H1 (cell line): ENCODE measurements at places on chromosomes 11 and 22.
A peak's percentile ranks its signal among the peaks of the same experiment; 100 is the strongest.

GRCh38 chr11:65295571-65296341 is 18.9 kb upstream of the CDC42EP2 start:
- no peak for DNase-seq

- DNase-seq: no peak
These were observed 26.7 kb upstream of the PRSS23 start for GRCh38 chr11:86773513-86774252.

DNA sequence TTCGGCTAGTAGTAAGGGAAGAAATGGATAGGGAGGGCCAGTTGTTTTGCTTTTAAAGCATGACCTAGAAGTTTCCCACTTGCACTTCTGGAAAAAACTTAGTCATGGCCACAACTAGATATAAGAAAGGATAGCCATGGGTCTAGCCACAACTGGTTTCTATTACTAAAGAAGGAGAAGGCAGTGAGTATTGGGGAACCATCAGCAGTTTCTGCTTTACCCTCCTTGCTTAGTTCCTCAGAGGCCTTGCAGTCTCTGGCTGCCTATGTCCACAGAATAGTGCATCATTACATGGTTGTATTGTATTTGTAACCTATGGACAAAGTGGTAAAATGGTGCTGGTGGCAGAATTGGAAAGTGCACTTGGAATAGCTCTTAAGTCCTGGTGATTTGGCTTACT is 35.6 kb downstream of the NXPE1 start:
- DNase-seq: no peak

GRCh38 chr11:73804712-73805111 is 17.0 kb downstream of the MRPL48 start:
- DNase-seq: no peak

DNA sequence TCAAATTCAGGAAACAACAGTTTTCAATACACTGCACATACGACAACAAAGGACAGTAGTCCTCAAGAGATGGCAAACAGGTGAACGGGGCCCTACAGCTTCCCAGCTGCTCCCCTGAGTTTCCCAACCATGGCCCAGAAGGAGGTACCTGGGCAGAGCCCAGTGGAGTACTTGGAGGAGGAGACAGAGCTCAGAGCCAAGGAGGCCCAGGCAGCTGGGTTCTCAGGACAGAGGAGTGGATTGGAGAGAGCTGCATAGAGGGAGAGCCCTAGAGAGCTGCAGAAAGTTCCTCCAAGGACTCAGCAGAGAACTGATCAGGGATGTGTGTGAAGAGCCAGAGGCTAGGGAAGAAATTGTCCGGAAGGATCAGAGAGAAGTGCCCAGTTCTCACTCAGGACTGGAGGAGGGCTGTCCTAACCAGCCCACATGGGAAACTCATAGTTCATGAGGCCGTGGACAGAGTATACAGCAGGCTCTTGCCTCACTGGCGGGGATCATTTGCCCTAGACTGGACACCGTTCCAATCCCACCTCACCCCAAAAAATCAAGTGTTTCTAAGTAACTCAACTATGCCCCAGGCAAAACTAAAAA is 7.6 kb upstream of the ASCL2 start:
- DNase-seq: peak; percentile 47

- no peak for DNase-seq
These were observed 48.8 kb downstream of the CWF19L2 start for GRCh38 chr11:107408762-107409211.

GRCh38 chr22:20137671-20138416 is 6.2 kb downstream of the ZDHHC8 start:
- no peak for DNase-seq

- DNase-seq: peak; percentile 60
These were observed 71.2 kb upstream of the TBCEL start for GRCh38 chr11:120952461-120953434.

DNA sequence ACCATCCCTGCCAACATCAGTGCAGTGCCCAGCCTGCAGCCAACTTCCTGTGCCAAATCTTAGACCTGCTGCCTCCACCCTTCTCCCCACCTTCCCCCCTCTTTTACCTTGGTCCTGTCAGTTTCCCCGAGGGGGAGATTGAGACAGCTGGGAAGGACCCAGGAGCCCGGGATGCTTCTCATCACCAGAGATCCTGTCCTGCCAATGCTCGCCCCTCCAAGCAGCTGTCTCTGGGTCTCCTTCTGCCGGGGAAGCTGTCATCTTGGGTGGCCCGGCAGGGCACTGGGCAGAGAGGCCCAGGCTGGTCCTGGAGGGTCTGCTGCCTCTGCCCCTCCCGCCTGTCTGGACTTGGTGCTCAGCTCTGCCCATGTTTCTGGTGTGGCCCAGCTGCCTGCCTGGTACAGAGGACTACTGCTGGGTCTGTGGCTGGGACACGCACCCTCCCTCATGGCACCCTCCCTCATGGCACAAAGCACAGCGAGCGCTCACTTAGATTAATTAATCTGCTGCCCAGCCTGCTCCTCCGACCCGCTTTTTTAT is 60.4 kb upstream of the THY1 start:
- DNase-seq: no peak

GRCh38 chr22:50526834-50527801 is 1.7 kb upstream of the SCO2 start:
- no peak for DNase-seq

DNA sequence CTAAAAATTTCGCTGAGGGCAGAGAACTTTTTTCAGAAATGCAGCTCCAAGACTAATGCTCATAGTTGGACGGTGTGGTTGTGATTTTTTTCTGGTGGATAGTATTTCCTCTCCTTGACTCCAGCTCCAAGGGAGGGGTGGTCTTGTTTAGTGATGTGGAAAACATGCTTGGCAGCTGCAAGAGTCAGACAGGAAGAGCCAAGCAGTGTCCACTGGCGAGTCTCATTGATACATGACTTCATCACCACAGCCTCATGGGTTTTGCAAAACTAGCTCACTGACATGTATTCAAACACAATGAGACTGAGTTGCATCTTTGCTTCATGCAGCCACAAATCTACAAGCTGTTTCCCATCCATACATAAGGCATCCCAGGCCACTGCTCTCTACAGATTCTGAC is 7.3 kb upstream of the KCNJ1 start:
- no peak for DNase-seq

DNA sequence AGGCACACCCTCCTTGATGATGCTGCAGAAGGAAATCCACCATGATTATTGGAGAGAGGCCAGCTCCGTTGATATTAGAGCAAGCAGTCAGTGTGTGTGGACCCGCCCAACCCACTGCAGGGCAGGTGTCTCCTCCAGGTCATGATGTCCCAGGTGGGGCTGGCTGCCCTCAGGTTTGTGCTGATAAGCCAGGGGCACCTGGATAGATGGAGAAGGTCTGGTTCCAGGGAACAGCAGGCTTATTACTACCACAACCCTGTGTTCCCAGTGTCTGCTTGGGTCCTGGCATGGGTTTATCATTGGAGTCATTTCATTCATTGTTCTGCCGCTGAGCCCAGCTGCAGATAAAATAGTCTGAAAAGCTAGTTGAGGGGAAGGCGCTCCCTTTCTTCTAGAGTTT is 181.1 kb upstream of the NECTIN1 start:
- DNase-seq: no peak
